Activated T-cell treated with anti-CD3 and anti-CD28 coated beads, Interleukin-2, amount 50 U/mL, for 72 hours (primary cell): ENCODE measurements at places on chromosomes 1 and 21. TPM values are rescaled to one million over a fixed set of nuclear protein-coding genes. Genes with fewer than 3 reads are reported as not detected.

GRCh38 chr1:15296585-15297321 is 49.7 kb downstream of the FHAD1 start:
- peak; percentile 11 for DNase-seq

DNA sequence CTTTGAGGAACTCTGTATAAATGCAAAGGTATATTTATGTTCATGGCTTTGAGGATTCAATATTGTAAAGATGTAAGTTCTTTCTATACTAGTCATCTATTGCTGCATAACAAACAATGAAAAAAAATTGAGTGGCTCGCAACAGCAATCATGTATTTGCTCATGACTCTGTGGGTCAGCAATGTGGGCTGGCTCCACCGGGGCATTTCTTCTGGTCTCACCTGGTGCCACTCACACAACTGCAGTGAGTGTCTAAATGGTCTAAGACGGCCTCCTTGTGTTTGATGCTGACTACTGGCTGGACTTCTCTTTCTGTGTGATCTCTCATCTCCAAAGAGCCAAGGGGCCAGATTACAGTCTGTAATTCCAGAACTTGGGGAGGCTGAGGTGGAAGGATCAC is 45.1 kb upstream of the EXO1 start:
- DNase-seq = no peak

The ATAD3C gene
- 3.7 TPM for total RNA-seq

- DNase-seq = peak; percentile 57
Measured at GRCh38 chr1:202009326-202010179, 834 bp upstream of the ELF3 start.

The ICOSLG gene
- 3.2 TPM for total RNA-seq

GRCh38 chr1:15386164-15386749 is 23.4 kb upstream of the EFHD2 start:
- no peak for DNase-seq

DNA sequence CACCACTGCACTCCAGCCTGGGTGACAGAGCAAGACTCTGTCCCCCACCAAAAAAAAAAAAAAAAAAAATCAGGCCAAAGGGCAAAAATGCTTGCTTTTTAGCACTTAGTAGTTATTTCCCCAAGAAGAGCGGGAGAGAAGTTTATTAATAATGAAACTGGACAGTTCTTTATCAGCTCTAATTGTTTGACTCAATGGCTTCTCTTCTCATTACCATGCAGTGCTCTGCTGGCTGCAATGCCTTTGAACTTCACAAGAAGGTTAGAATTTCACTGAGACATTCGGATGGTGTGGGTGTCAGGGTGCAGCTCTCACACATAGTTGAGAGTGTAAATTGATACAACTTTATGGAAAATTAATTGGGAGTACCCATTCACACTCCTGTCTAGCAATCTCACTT is 63.7 kb downstream of the EDARADD start:
- no peak for DNase-seq

DNA sequence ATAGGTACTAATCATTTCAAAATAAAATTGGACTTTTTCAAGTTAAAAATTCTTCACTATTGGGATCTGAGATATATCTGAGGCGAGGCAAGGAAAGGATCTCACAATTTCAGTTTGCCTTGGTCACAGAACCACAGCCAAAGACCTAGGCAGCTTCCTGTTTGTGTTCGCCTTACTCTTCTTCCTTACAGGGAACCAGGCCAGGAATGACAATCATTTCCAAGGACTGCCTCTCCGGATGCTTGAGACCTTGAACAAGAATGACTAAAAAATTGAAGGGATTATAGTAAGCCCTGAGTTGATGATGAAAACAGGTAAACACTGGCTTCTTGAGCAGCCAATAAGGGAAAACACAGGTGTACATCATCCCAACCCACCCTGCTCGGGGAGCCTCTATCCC is 35.2 kb upstream of the SERBP1 start:
- no peak for DNase-seq

The CRNN gene
- total RNA-seq = not detected

The ST6GALNAC3 gene
- total RNA-seq = 2.5 TPM

GRCh38 chr1:88979054-88979748 is 13.2 kb downstream of the KYAT3 start:
- no peak for DNase-seq
